Activated T-cell treated with anti-CD3 and anti-CD28 coated beads for 1 hour (primary cell): ENCODE measurements at places on chromosomes 2 and 18.

DNA sequence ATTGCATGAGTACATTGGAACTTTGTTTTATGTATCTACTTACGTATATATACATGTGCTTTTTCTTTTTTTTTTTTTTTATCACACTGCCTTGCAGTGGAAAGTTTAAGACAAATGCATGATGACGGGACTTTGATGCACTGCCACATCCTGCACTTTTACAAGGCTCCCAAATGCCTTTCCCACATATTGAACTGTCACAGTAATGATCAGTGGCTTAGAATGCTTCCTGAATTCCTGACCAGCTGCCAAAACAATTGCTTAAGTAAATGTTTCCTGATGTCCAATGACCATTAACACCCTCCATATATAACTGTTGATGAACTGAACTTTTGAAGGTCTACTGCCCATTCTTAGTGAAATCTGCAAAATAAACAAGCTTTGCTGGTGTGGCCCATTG is 60.2 kb downstream of the LYPD6B start:
- no peak for DNase-seq

DNA sequence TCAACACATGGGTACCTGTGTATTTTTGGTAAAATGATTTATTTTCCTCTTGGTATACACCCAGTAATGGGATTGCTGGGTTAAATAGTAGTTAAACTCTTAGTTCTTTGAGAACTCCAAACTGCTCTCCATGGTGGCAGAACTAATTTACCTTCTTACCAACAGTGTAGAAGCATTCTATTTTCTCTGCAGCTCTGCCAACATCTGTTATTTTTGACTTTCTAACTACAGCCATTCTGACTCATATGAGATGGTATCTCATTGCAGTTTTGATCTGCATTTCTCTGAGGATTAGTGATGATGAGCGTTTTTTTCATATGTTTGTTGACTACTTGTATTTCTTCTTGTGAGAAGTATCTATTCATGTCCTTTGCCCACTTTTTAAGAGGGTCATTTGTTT is 180.6 kb downstream of the FSIP2 start:
- DNase-seq = no peak

DNA sequence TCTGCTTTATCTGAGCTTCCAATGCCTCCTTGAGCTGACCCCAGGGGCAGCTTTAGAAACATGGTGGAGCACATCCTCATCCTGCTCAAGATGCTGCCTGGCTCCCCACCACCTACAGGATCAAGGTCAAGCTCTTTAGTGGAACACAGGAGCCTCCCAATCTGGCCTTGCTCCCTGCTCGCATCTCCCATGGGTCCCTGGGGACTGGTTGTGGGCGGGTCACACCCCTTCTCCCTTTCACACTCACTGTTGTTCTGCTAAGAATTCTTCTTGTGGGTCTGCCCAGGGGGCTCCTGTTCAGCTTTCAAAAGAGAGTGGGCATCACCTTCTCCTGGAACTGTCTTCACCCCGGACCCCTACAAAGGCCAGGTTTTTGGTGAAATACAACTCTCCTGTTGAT is 8.4 kb upstream of the NT5DC4 start:
- DNase-seq = no peak

DNA sequence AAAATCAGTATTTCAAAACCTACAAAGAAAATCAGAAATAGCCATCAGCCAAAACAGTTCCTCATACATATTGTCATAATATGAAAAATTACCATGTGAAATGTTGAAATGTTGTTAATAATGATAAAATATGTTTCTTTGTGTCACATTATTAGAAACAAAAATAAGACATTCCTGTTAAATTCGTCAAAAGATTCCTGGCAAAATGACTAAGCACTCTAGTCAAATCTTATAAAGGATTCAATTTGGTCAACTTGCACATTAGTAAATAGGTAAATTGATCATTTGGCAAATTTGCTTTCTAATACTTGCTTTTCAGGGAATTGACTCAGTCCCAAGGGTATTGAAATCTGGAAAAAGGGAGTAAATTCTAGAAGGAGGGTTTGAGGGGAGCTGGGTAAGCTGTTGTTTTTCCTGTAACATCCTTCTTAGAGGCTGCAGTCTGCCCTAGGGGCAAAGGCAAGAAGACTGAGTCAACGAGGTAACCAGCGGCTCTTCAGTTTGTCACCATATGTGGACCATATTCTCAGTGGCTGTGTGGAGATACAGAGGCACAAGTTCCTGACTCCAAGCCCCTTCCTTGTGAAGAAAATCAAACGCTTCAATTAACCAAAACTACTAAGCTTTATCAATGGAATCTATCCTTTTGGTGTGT is 482.3 kb downstream of the TNS1 start:
- no peak for DNase-seq

DNA sequence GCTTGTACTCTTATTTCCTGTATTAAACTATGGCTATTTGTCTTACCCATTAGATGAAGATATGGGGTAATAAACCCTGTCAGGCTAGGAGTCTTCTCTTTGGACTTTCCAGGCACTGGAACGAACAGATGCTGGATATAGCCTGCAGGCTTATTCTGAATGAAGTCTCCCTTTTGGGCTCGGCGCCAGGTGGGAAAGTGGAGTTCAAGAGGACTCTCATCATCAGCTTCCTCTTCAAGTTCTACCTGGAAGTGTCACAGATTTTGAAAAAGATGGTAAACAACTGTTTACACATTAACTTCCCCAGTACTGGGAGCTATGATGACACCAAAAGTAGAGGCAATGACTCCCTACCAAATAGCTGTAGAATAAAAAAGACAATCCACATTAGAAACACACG is 27.9 kb downstream of the AOX1 start:
- DNase-seq = no peak
